ENCODE measurements at places on chromosomes 4 and X. TPM values are rescaled to one million over a fixed set of nuclear protein-coding genes. Genes with fewer than 3 reads are reported as not detected.

PPP1R2C gene
- total RNA-seq: not detected

PDCL2 gene
- 1.2 TPM for total RNA-seq

C4orf51 gene
- not detected for total RNA-seq

CACNA1F gene
- total RNA-seq: 0.04 TPM

POF1B gene
- 0.04 TPM for total RNA-seq

SPANXC gene
- total RNA-seq: not detected

IL1RAPL2 gene
- not detected for total RNA-seq

PPBP gene
- total RNA-seq: not detected

AADAT gene
- total RNA-seq: 0.11 TPM

NALF2 gene
- not detected for total RNA-seq

XG gene
- total RNA-seq: not detected

POU3F4 gene
- total RNA-seq: not detected

OTOP1 gene
- not detected for total RNA-seq

CUL4B gene
- total RNA-seq: 40.9 TPM

LGI2 gene
- total RNA-seq: 0.04 TPM
